ENCODE measurements at places on chromosomes 7 and 10.

GRCh38 chr7:117008886-117009531 lies 55.7 kb downstream of the ST7 start:
- DNase-seq, result peak; percentile 65

DNA sequence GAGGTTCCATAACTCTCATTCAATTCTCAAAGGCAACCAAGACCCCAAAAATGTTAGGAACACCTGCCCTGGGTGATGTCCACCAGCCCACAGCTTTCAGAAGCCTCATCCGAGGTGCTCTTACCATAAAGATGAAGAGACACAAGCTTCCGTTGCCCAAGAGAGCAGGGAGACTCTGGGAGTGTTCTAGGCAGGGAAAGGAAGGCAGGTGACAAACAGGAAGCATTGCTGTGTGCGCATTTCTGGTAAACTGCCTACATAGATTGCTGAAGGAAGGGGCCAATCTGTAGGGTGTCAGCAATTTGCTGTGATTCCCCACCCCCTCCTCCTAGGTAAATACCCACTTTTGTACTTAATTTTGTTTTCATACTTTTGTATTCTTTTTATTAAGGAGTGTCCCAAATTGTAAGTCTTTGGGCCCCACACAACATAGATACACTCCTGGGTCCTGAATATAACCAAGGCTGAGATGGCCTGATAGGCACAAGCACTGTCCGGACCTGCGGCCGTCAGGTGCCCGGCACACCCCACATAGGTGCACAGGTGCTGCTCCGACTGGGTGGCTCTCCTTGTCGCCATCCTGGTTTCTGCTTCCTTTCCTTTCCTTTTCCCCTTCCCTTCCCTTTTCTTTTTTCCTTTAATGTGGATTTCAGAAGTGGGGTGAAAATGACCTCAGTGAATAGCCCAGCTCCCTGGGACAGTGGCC lies 51.4 kb upstream of the SMNDC1 start:
- no peak for DNase-seq

DNA sequence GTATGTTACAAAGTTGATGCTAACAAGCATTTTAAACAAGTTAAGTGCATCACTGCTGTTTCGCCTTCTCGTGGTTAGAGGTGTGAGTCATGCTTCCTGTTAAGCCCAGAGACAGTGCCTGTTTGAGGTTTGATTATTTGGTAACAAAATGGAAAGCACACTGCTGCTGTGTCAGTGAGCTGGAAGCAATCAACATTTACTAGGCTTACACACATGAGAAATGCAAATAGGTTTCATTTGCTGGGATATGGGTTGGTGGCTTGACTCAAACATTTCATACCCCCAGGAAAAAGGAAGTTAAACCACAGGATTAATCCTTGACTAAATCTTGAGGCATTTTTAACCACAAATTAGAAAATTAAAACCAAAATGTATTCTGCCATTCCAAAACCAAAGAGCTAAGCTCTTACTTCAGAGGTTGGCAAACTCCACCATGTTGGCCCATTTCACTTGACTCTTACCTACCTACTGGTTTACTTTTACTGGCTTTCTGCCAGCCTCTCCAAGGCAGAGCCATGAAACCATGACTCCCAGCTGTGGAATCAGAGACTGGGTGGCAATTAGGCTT lies 139.2 kb downstream of the ETV1 start:
- DNase-seq, result peak; percentile 71

DNA sequence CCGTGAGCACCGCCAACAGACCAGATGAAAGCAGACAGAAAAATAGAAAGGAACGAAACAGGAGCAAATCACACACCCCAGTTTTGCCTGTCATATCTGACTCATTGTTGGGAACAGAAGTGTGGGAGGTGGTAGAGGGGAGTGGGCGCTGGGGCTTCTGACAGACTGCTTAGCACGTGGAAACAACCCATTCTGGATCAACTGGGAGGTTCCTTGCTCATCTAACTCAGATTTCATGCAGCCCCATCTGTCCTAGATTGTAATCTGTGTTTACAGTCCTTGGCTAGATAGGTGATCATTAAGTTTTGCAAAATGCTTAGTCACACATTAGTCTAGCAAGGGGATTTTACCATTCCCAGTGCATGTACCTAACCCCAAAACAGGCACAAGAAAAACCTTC lies 154.1 kb downstream of the NRP1 start:
- DNase-seq, result no peak

DNA sequence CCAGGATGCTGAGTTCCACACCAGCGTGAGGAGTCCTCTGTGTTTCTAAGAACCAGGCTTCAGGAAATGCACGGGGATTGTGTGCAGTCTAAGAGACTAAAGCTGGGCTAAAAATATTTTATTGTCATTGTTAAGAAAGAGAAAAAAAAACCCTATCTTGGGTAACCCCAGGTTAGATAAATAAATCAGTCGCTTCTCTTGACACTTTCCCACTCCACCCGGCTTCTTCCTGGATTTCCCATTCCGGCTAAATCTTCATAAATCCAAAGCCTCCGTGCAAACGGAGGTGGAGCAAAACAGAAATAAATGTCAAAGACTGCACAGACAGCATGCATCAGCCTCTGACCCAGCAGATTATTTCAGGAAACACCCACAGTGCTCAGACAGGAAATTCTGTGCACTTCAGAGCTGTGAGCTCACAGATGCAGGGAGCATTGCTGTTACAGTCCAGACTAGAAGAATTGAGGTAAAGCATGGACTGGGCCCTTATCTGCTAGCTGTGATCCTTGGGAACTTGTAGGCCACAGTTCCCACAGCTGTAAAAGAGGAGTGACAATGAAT lies 44.8 kb upstream of the GRID1 start:
- DNase-seq, result peak; percentile 56

DNA sequence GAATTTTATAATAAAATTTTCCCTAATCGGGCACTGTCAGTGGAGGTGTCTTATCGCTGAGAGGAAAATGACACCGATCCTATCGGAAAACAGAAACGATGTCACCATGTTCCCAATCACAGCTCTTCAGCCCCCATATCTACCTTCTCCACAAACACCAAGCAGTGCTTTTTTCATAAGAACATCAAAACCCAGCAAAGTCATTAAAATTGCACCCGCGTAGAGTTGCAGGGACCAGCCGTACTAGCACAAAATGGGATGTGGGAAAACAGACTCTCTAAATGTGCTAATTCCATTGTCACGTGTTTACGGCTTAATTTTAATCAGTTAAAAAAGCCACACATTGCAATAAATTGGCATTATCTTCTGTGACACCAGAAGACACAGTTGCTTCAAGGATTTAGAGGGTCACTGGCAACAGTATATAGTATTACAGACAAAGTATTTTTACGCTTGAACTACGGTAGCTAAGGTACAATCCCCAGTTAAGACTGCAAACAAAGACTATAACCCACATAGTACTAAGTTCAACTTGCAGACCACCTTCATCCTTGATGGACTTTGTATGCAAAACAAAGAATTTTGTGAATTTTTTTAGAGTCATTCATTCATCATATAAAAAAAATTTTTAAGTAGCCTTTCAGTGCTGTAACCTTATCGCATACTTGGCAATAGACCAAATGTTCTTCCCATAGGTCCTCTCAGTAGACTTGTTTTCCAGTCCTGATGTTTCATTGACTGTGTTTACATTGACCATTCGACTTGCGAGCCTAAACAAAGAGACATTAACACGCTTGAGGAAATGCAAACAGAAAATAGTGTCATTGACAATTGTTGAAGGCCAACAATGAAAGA lies 116.0 kb downstream of the VTI1A start:
- no peak for DNase-seq

DNA sequence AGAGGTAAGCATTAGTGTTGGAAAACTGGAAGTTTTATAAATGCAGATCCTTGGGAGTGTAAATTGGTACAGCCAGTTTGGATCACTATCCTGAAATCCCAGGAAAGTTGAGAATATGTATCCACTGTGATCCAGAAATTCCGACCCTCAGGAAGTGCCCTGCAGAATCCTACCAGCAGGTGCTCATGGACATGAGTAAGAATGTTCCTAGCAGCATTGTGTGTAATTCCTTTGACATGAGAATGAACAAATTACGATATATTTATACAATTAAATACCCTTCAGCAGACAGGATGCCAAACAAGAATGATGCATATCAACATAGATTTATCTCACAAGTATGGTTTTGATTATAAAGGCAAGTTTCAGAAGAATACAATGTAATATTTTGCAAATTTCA lies 181.6 kb downstream of the XPNPEP1 start:
- DNase-seq, result no peak

- no peak for DNase-seq
Observed at GRCh38 chr10:114624951-114625780, 32.9 kb downstream of the ABLIM1 start.

GRCh38 chr7:125654076-125654475 lies 724.5 kb upstream of the POT1 start:
- no peak for DNase-seq

- no peak for DNase-seq
Observed at GRCh38 chr10:16812676-16813075, 4.5 kb downstream of the RSU1 start.

DNA sequence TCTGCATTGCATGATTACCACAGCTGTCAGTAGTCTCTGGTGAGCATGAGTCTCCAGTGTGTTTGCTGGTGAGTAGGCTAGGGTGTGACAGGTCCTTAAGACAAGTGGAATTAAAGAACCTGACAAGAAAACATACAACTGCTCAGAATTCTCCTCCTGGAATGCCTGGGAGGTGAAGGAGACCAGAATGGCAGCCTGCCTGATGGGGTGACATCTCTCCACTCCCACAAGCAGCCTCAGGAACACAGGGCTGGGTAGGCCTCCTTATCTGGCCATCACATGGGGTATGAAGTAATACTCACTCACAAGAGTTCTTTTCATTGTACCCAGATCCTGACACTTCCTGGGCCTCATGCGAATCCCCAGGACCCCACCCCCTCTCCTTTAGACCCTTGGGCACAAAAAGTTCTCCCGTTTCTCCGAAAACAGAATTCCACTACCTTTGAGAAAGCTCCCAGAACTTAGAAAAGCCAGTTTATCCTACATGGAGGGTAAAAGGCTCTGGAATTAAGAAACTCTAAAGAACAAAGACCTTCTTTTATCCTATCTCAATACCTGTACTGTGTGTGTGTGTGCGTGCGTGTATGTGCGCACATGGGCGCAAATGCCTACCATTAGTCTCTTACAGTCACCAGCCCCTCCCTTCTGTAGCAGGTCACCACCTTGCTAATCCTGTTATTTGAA lies 33.4 kb upstream of the C1GALT1 start:
- DNase-seq, result no peak

DNA sequence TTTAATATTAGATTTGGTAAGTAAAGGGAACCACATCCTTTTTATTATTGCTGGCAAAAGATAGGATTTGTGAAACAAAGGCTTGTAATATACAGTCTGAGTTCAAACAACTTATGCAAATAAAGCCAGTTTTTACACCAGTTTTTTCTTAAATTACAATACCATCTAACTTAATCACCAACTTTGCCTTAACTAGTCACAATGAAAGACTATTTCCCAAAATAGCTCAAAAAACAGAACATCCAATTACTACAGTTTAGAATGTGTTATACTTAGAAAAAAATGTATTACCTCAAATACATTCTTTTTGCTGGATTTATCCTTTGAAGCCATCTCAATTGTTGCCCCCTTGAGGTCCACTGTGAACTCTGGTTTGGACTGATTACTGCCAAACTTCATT lies 108.5 kb downstream of the ARHGAP12 start:
- no peak for DNase-seq

DNA sequence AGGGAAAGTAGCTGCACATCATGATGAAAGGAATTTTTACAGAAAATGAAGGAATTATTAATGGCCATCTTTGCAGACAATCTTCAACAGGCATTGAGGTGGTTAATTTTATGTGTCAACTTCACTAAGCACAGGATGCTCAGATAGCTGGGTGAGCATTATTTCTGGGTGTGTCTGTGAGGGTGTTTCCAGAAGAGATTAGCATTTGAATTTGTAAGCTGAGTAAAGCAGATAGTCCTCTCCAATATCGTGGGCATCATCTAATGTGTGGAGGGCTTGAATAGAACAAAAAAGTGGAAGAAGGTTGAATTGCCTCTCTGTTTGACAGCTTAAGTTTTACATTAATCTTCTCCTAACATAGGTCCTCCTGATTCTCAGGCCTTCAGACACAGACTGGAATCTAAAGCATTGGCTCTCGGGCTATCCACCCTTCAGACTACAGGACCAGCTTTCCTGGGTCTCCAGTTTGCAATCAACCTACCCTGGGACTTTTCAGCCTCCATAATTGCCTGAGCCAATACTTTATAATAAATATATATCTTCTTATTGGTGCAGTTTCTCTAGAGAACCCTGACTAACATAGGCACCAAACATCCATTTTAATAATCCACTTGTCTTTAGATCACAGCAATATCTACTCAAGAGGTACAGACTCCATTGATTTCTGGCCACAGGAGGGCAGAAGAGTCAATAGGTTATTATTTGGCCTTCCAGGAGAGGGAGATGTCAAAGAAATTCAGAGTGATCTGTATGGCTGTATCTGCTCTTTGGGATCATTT lies 10.5 kb upstream of the CRPPA start:
- peak; percentile 37 for DNase-seq

DNA sequence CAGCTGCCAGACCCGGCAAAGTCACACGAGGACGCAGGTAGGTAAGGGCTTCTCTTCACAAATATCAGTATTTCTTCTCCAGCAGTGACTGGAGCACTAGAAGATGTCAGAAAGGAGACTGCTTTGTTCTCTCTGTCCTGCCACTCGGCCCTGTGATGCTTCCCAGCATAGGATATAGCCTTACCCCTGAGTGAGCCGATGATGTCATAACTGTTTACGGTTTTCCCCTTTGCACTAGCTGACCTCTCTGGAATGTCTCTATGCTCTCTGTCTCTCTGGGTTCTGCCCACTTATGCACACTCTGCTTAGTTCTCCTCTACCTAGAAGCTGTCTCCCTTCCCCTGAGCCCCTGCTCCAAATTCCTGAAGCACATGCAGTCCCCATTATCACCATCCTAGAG lies 167.5 kb upstream of the PODXL start:
- DNase-seq, result no peak

DNA sequence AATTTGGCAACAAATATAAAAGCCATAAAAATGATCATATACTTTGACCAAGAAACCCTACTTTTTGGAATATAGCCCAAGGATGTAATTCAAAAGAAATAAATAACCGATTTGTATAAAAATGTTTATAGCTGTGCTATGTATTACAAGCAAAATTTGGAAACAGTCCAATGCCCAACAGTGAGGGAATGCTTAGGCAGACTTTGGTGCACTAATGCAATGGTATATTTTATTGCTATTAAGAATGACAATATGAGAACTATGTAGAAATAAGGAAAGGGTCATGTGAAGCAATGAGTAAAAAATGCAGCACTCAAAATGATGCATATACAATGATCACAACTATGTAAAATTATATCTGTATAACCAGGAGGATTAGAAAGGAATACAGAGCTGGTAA lies 273.8 kb upstream of the HPS1 start:
- no peak for DNase-seq

DNA sequence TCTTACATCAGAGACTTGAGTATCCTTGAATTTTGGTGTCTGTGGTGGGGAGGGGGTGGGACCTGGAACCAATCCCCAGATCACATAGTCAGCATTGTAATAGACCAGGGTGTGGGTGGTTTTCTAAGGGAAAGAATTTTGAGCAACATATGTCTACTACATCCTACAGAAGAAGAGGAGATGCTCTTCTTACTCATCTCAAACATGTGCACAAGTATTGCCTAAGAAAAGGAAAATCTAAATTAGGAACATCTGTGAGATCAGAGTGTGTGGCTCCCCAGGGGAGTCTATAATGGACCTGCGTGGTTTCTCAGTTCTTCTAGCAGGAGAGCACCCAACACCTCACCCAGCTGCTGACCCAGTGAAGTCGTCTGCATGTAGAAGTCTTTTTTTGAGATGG lies 148.8 kb downstream of the CCDC3 start:
- DNase-seq, result no peak

Data from AML-193 (cell line).